ENCODE measurements at places on chromosomes 12 and 14.

DNA sequence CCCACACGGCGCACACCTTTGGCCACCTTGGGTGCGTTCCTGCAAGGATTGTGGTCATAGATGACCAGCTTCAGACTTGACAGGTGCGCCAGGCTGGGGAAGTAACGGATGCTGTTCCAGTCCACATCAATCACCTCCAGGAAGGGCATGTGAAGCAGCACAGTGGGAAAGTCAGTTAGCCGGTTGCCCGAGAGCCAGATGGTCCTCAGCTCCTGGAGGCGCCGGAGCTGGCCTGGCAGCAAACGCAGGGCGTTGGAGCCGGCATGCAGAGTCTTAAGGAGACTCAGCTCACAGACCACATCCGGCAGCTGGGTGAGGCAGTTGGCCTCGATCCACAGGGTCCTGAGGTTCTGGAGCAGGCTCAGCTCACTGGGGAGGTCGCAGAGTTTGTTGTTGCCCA lies 581 bp downstream of the LRRC10 start:
- no peak for DNase-seq

DNA sequence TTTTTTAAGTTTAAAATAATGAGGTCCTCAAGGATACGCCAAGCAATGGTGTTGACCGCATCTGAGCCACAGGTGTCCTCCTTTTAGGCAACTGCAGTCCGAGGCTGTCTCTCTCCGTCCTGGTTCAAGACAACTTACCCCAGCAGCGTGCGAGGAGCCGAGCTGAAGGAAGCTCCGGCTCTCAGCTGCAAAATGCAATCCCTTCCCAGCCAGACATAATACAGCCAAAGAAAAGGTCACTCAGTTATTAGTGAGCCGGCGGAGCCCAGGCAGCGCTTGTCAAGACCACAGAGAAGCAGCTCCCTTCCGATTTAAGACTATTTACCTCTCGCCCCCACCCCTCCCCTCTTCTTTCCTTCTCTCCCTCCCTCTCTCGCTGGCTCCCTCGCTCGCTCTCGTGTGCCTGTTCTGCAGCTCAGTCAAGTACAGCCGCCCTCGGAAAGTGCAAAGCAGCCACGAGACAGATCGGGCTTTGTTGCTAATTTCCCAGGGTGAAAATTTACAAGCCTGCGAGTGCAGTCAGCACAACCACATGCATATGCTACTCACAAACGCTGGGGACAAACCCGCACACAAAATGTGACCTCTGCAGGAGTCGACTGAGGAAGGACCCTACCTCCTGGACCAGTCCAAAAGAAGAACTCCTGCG lies 363 bp upstream of the LMO3 start:
- no peak for DNase-seq

- DNase-seq, result no peak
Measured at GRCh38 chr12:23415180-23415579, 534.3 kb downstream of the SOX5 start.

DNA sequence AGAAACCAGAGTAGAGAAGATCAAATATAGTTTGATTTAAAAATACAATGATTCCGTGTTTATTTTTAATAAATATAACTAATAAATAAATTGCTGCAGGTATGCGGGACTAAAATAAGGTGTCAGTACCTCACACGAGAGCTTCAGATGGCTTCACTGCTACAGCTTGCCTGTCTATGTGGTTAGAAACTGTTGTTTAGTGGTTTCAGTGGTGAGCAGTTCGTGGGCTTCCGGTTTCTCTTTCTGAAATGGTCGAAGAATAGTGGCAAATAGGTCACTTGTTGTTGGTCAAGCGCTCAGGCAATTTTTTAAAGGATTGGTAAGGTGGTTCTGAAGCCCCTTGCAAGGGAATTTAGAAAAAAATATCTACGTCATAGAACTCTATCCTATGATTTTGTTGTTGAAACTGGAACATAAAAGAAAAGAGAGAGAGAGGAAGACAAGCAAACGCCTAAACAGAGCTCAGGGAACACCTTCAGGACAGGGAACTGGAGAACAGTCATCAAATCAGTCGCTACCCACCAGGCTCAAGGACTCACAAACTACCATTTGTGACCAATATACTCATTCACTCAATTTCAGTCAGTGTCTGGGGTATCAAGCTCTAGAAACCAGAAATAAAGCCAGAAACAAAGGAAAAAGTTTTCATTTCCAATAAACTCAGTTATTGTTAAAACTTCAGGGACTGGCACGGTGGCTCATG lies 31.3 kb downstream of the GABARAPL1 start:
- DNase-seq, result no peak

GRCh38 chr14:49984424-49984823 lies 91.5 kb downstream of the ARF6 start:
- no peak for DNase-seq

- no peak for DNase-seq
Measured at GRCh38 chr12:14802247-14802646, 1.0 kb downstream of the WBP11 start.

GRCh38 chr12:72679147-72679757 lies 407.1 kb downstream of the TRHDE start:
- DNase-seq, result no peak

- peak; percentile 63 for DNase-seq
Measured at GRCh38 chr14:77026930-77027537, 1.5 kb downstream of the IRF2BPL start.

DNA sequence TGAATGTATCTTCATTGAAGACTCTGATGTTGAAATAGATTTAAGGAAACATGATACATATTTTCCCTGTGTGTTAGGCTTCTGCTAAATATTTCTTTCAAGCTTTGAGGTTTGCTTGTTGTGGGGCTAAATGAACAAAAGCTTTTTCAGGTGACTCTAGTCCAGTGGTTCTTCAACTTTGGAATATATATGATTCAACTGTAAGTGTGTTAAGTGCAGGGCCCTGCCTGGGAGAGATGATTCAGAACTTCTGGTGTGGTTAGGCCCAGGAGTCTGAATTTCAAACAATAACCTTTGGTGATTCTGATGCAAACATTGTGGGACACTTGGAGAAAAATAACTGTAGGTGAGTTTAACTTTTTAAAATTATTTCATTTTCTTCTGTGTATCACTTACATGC lies 93.0 kb downstream of the TRHDE start:
- no peak for DNase-seq

- no peak for DNase-seq
Measured at GRCh38 chr12:124509676-124510300, 57.6 kb downstream of the NCOR2 start.

- no peak for DNase-seq
Measured at GRCh38 chr12:84982888-84983287, 53.2 kb downstream of the TSPAN19 start.

GRCh38 chr12:117738233-117738632 lies 230.6 kb downstream of the KSR2 start:
- no peak for DNase-seq

- no peak for DNase-seq
Measured at GRCh38 chr12:2636741-2637340, 157.9 kb upstream of the FKBP4 start.
